ENCODE measurements at places on chromosomes 12 and 14. TPM values are rescaled to one million over a fixed set of nuclear protein-coding genes. Genes with fewer than 3 reads are reported as not detected.

KLRC4 gene
- total RNA-seq: not detected

- H3K4me1 ChIP-seq: no peaks in the 10 kb centered on the region
- no peaks in the 10 kb centered on the region for H3K36me3 ChIP-seq
- H3K4me3 ChIP-seq: no peak overlapping the region
- no peak for DNase-seq
- H3K27me3 ChIP-seq: no peaks in the 10 kb centered on the region
Observed at GRCh38 chr14:100091386-100091785, 26.2 kb downstream of the EVL start.

GRCh38 chr14:40218282-40218941 is 786.2 kb upstream of the FBXO33 start:
- H3K27ac ChIP-seq: no peak overlapping the region
- no peaks in the 10 kb centered on the region for H3K36me3 ChIP-seq
- H3K4me1 ChIP-seq: peaks cover 8% of the 10 kb centered on the region
- no peak for DNase-seq

GRCh38 chr12:122072031-122072970 is 6.3 kb upstream of the MLXIP start:
- no peaks in the 10 kb centered on the region for H3K36me3 ChIP-seq
- H3K27me3 ChIP-seq: no peaks in the 10 kb centered on the region
- H3K27ac ChIP-seq: no peak overlapping the region
- peaks cover 4% of the 10 kb centered on the region for H3K4me1 ChIP-seq

FLRT2 gene
- total RNA-seq: 0.43 TPM

KLHL33 gene
- not detected for total RNA-seq

DNA sequence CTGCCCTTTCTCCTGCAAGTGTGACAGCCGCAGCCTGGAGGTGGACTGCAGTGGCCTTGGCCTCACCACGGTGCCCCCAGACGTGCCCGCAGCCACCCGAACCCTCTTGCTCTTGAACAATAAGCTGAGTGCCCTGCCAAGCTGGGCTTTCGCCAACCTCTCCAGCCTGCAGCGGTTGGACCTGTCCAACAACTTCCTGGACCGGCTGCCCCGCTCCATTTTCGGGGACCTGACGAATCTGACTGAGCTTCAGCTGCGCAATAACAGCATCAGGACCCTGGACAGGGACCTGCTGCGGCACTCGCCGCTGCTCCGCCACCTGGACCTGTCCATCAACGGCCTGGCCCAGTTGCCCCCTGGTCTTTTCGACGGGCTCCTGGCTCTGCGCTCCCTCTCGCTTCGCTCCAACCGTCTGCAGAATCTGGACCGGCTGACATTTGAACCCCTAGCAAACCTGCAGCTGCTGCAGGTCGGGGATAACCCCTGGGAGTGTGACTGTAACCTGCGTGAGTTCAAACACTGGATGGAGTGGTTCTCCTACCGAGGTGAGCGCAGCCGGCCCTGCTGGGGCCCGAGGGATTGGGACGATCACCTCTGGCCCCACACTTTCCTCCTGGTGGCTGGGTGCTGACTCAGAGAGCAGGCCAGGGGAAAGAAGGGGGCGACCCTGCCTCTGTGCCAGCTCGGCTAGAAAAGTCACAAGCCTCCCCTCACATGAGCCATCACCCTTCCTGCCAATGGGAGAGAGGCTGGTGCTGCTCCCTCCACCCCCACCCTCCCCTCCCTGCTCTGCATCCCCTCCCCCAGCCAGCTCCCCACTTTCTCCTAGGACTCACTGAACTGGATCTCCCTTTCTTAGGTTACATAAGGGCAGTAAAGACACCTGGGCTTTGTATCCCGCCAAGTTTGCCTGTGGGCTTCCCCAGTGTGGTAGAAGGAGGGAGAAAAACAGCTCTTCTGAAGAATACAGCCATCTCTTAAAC is 10.9 kb downstream of the LRTM2 start:
- peaks cover 6% of the 10 kb centered on the region for H3K4me1 ChIP-seq
- no peak overlapping the region for H3K27ac ChIP-seq
- DNase-seq: peak; percentile 94
- H3K27me3 ChIP-seq: no peaks in the 10 kb centered on the region
- no peak overlapping the region for H3K4me3 ChIP-seq

KCNK10 gene
- total RNA-seq: 3.7 TPM

DNA sequence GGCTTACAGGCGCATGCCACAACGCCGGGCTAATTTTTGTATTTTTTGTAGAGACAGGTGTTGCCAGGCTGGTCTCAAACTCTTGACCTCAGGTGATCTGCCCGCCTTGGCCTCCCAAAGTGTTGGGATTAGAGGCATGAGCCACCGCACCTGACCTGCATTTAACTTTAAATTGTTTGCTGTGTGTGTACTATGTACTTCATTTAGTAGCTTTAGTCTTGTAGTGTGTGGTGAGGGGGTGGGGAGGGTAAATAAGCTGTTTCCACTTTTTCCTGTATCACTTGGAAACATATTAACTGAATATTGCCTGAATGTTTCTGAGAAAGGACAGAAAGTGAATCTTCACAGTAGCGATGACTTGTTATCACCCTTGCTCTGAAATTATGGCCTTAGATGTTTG is 8.5 kb downstream of the DLST start:
- DNase-seq: no peak
- no peaks in the 10 kb centered on the region for H3K36me3 ChIP-seq
- H3K27ac ChIP-seq: no peak overlapping the region
- H3K4me1 ChIP-seq: peaks cover 17% of the 10 kb centered on the region

- H3K36me3 ChIP-seq: no peaks in the 10 kb centered on the region
- no peaks in the 10 kb centered on the region for H3K27me3 ChIP-seq
- DNase-seq: no peak
Observed at GRCh38 chr14:56996721-56997399, 186.6 kb upstream of the OTX2 start.

DNA sequence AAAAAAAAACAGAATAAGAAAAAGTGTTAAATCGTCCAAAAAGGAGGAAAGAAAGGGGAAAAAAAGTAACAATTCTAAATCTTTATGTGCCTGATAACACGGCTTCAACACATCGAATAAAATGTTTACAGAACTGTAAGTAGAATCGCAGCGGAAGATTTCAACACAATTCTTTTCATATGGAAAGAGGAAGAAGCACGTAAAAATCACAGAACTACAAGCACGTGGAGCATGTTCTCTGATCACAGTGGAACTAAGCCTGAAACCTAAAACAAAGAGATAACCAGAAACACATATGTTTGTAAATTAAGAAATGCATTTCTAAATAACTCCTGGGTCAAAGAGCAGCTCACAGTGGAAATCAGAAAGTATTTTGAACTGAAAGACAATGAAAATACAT is 8.7 kb downstream of the CLEC7A start:
- H3K4me3 ChIP-seq: no peak overlapping the region
- H3K27ac ChIP-seq: no peak overlapping the region

- no peaks in the 10 kb centered on the region for H3K36me3 ChIP-seq
- H3K27me3 ChIP-seq: no peaks in the 10 kb centered on the region
- H3K4me1 ChIP-seq: peaks cover 7% of the 10 kb centered on the region
- no peak overlapping the region for H3K4me3 ChIP-seq
- no peak overlapping the region for H3K27ac ChIP-seq
Observed at GRCh38 chr14:102805941-102806340, 28.7 kb downstream of the TRAF3 start.

DNA sequence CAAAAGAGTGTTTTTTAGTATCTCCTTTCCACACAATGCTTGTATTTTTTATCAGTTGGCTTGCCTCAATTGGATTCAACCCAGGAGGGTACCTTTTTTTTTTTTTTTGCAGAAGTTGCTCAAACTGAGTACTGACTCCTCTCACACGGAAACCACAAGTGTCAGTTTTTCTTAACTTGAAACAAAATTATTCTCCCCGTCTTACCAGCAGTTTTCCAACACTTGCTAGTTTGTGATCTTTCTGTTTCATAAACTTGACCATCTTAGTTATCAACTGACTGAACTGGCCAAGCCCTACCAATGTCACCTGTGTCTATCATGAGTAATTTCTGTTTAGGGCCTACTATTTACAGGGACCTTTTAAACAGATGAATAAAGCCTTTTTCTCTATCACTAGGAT is 34.1 kb upstream of the ITPR2 start:
- no peak overlapping the region for H3K27ac ChIP-seq
- no peaks in the 10 kb centered on the region for H3K27me3 ChIP-seq
- no peak overlapping the region for H3K4me3 ChIP-seq
- DNase-seq: no peak
- H3K36me3 ChIP-seq: no peaks in the 10 kb centered on the region

- DNase-seq: no peak
- H3K27me3 ChIP-seq: no peaks in the 10 kb centered on the region
- H3K4me3 ChIP-seq: no peak overlapping the region
Observed at GRCh38 chr12:51441583-51441982, 17.0 kb downstream of the SLC4A8 start.

GPRC5D gene
- total RNA-seq: not detected

TAS2R46 gene
- 2.3 TPM for total RNA-seq

DNA sequence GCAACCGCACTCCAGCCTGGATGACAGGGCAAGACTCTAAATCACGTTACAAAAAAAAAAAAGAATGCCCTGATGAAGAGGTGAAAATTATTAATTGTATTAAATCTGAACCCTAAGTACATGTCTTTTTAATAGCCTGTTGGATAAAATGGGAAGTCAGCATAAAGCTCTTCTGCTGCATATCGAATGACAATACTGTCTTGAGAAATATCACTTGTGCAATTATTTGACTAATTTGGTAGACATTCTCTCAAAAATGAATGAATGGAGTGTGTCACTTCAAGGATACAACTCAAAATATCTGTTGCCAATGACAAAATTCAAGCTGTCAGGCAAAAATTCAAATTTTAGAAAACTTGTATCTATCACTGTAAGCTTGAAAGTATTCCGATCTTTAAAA is 38.9 kb downstream of the DNAI7 start:
- DNase-seq: no peak
- H3K27me3 ChIP-seq: no peaks in the 10 kb centered on the region
- H3K4me1 ChIP-seq: no peaks in the 10 kb centered on the region
- H3K36me3 ChIP-seq: no peaks in the 10 kb centered on the region
- H3K4me3 ChIP-seq: no peak overlapping the region

PROX2 gene
- total RNA-seq: not detected

DNA sequence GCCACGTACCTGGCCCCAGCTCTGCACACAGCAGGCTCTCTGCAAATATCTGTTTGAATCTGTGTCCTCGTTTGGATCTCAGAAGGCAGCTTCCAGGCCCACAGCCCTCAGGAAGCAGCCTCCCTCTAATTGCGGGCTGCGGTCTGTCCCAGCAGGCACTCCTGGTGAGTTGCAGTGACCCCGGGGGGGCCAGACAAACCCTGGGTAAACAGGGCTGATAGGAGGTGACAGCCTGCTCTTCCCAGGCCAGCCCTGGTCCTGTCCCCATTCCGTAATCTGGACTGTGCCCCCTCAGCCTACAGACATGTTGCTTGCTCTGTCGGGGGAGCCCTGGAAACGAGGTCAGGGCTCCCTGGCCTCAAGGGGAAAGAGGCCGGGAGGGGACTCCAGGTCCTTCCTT is 2.0 kb downstream of the FOXN4 start:
- H3K4me1 ChIP-seq: peaks cover 14% of the 10 kb centered on the region
- peak; percentile 36 for DNase-seq
- H3K4me3 ChIP-seq: no peak overlapping the region
- H3K27ac ChIP-seq: no peak overlapping the region
- H3K36me3 ChIP-seq: no peaks in the 10 kb centered on the region

DNA sequence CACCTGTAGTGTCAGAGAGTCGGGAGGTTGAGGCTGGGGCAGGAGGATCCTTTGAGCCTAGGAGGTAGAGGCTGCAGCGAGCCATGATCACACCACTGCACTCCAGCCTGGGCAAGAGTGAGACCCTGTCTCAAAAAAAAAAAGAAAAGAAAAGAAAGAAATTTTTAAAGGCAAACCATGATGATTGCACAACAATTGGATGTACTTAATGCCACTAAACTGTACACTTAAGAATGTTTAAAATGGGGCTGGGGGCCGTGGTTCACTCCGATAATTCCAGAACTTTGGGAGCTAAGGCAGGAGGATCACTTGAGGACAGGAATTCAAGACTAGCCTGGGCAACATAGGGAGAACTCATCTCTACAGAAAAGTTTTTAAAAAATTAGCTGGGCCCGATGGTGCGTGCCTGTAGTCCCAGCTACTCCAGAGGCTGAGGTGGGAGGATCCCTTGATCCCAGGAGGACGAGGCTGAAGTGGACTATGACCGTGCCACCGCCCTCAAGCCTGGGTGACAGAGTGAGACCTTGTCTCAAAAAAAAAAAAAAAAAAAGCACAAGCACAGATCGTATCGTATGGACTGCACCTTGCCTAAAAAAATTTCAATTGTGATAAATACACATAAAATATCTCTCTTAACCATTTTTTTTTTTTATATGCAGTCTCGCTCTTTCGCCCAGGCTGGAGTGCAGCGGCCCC is 32.7 kb downstream of the JAG2 start:
- H3K4me1 ChIP-seq: no peaks in the 10 kb centered on the region
- H3K27me3 ChIP-seq: no peaks in the 10 kb centered on the region
- peak; percentile 25 for DNase-seq
- no peak overlapping the region for H3K27ac ChIP-seq
- no peaks in the 10 kb centered on the region for H3K36me3 ChIP-seq

GRCh38 chr14:25463480-25463879 is 413.5 kb upstream of the STXBP6 start:
- DNase-seq: no peak
- H3K4me3 ChIP-seq: no peak overlapping the region
- no peak overlapping the region for H3K27ac ChIP-seq
- no peaks in the 10 kb centered on the region for H3K36me3 ChIP-seq

DNA sequence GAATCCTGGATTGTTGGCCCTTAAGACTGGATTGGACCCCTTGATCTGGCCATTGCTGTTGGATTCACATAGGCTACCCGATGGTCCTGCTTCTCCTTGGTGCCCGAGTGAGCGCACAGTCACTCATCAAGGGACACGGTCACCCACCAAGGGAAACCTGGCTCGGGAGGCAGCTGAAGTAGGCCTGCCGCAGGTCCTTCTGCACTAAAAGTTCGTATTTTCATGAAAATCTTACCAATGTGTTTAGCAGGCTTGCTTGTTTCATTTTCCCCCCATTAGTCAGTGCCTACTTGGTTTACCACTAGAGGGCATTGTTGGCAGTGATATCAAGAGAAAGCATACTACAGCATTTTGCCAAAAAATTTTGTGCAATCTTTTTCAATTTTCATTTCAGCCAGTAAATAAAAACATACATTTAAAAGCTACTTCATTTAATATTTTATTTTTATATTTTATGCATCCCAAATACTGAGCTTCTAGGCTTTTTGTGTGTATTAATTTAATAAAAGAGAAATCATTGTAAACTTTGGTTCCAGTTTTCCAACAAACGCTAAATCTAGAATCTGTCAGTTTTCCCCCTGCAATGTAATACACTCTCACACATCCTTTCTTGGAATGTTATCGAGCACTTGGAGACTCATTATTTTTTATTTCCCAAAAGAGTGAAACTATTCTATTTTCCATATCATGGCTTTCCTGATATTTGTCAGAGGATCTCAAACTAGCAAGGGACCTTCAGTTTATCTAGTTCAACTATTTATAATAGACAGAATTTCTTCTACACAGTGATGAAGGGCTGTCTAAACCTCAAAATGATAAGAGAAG is 116.7 kb downstream of the LMNTD1 start:
- peaks cover 25% of the 10 kb centered on the region for H3K4me1 ChIP-seq
- no peaks in the 10 kb centered on the region for H3K36me3 ChIP-seq
- no peak overlapping the region for H3K4me3 ChIP-seq
- DNase-seq: no peak
- peak overlapping the region; percentile 67 for H3K27ac ChIP-seq
- no peaks in the 10 kb centered on the region for H3K27me3 ChIP-seq

- H3K4me1 ChIP-seq: peaks cover 11% of the 10 kb centered on the region
- no peak overlapping the region for H3K4me3 ChIP-seq
- no peaks in the 10 kb centered on the region for H3K36me3 ChIP-seq
- DNase-seq: peak; percentile 55
Observed at GRCh38 chr14:64671591-64671990, 32.6 kb upstream of the PLEKHG3 start.

VTI1B gene
- 117 TPM for total RNA-seq

GRCh38 chr14:64238049-64238448 is 56.1 kb downstream of the ESR2 start:
- no peaks in the 10 kb centered on the region for H3K36me3 ChIP-seq
- DNase-seq: no peak
- no peaks in the 10 kb centered on the region for H3K4me1 ChIP-seq
- H3K27ac ChIP-seq: no peak overlapping the region
- no peaks in the 10 kb centered on the region for H3K27me3 ChIP-seq

Measured in Caco-2 (cell line).